ENCODE measurements at places on chromosomes 12 and 14. TPM values are rescaled to one million over a fixed set of nuclear protein-coding genes. Genes with fewer than 3 reads are reported as not detected.
A peak's percentile ranks its signal among the peaks of the same experiment; 100 is the strongest.

GRCh38 chr14:93269341-93270068, 62.4 kb downstream of the UBR7 start:
- H3K27me3 ChIP-seq, result no peaks in the 10 kb centered on the region
- H3K27ac ChIP-seq, result no peak overlapping the region
- no peak for DNase-seq
- H3K36me3 ChIP-seq, result no peaks in the 10 kb centered on the region

- peaks cover 74% of the 10 kb centered on the region for H3K4me1 ChIP-seq
- DNase-seq, result no peak
- peaks cover 24% of the 10 kb centered on the region for H3K36me3 ChIP-seq
- peak overlapping the region; percentile 98 for H3K27ac ChIP-seq
- H3K27me3 ChIP-seq, result no peaks in the 10 kb centered on the region
- no peak overlapping the region for H3K4me3 ChIP-seq
These were observed 20.3 kb downstream of the RFC5 start for GRCh38 chr12:118036672-118037411.

- peaks cover 58% of the 10 kb centered on the region for H3K4me1 ChIP-seq
- no peaks in the 10 kb centered on the region for H3K36me3 ChIP-seq
- peak overlapping the region; percentile 96 for H3K4me3 ChIP-seq
- no peak for DNase-seq
- H3K27ac ChIP-seq, result peak overlapping the region; percentile 97
- no peaks in the 10 kb centered on the region for H3K27me3 ChIP-seq
These were observed 216.7 kb downstream of the MED13L start for GRCh38 chr12:116060764-116061163.

DNA sequence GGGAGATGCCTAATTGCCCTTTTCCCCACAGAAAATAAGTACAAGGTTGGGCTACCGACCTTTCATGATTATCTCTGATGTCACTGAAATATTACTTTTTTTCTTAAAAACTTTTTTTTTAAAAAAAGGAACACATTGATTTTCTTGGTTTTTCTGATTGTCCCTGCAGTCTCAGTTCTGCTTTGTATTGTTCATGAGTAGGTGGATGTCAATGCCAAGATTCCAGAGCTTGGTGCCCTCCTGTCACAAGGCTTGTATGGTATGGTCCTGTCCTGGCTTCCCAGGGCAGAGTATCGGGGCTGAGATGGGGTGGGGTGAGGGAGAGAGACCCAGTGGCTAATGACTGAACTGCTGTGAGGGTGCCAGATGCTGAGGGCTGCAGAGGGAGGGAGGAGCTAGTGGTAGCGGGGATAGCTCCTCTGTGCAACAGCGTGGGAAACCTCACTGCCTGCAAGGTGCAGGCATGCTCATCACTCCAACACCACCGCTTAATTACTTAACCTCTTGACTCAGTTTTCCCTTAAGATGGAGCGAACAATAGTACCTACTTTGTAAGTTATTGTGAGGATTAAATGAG, 4.4 kb upstream of the CTDSP2 start:
- H3K27me3 ChIP-seq, result peaks cover 18% of the 10 kb centered on the region
- H3K4me1 ChIP-seq, result peaks cover 26% of the 10 kb centered on the region
- H3K4me3 ChIP-seq, result no peak overlapping the region
- no peaks in the 10 kb centered on the region for H3K36me3 ChIP-seq
- no peak overlapping the region for H3K27ac ChIP-seq
- DNase-seq, result no peak

DNA sequence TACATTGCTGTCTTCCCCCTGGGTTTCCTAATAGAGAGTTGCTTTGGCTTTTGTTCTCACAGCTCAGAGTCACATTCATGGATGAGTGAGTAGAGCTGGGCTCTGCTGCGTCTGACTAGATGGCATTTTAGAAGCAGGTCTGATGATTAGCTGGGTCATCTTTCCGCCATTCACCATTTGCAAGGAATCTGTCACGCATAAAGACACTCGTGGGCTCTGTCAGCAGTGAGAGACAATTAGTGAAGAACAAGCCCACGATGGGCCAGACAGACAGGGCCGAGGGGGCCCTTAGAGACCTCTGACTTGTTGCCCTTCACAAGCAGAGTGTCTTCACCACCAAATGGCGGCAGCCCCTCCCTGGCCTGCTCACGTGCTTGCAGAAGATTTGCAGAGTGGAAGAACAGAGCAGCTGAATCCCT, 175.0 kb downstream of the CRADD start:
- no peak overlapping the region for H3K4me3 ChIP-seq
- no peaks in the 10 kb centered on the region for H3K27me3 ChIP-seq

- no peak for DNase-seq
- peak overlapping the region; percentile 33 for H3K27ac ChIP-seq
- no peaks in the 10 kb centered on the region for H3K4me1 ChIP-seq
- H3K4me3 ChIP-seq, result no peak overlapping the region
- H3K36me3 ChIP-seq, result no peaks in the 10 kb centered on the region
These were observed 19.8 kb upstream of the PGF start for GRCh38 chr14:74975059-74975810.

- peak overlapping the region; percentile 76 for H3K4me3 ChIP-seq
- no peak for DNase-seq
- H3K36me3 ChIP-seq, result no peaks in the 10 kb centered on the region
- peaks cover 62% of the 10 kb centered on the region for H3K4me1 ChIP-seq
- peaks cover 19% of the 10 kb centered on the region for H3K27me3 ChIP-seq
These were observed 162.0 kb downstream of the SAMD4A start for GRCh38 chr14:54728700-54729527.

The FIGNL2 gene
- total RNA-seq, result 0.86 TPM

The DACT1 gene
- 11.3 TPM for total RNA-seq
